ENCODE measurements at places on chromosomes 7 and 10. TPM values are rescaled to one million over a fixed set of nuclear protein-coding genes. Genes with fewer than 3 reads are reported as not detected.

Gene SFTPA1
- total RNA-seq, result not detected

Gene ACHE
- total RNA-seq, result not detected

Gene OR6B1
- total RNA-seq, result not detected

Gene AKR1C3
- total RNA-seq, result 308 TPM

Gene DGKB
- total RNA-seq, result not detected

Gene SLC39A12
- not detected for total RNA-seq
